ENCODE measurements at places on chromosomes 3 and 15.

GRCh38 chr15:55915221-55915620, 78.2 kb downstream of the NEDD4 start:
- DNase-seq, result peak; percentile 41

DNA sequence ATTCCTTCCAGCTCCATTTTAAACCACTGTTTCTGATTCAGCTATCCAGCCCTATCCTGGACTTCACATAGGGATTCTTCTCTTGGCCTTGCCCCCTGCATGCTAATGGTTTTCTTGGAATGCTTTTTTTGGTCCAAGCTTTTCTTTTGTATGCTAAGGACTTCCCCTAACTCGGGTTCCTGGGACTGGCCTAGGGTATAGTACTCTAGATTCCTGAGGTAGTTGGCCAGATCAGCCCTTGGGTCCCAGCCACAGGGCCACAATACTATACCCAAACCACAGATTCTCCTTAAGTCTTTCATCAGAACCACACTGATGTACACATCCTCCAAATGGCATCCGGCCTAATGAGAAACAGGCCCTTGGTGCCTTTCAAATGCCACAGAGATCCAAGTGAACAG, 2.8 kb downstream of the FYCO1 start:
- peak; percentile 42 for DNase-seq

DNA sequence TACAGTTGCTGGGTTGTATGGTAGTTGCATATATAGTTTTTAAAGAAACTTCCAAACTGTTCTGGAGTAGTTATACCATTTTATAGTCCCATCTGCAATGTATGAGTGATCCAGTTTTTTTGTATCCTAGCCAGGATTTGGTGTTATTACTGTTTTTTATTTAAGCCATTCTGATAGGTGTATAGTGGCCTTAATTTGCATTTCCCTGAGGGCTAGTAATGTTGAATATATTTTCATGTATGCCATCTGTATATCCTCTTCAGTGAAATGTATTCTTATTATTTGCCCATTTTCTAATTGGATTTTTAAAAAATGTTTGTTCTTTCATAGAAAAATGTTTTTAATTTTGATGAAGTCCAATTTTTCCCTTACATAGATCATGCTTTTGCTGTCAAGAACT, 29.2 kb downstream of the PXK start:
- no peak for DNase-seq

- DNase-seq, result peak; percentile 15
Observed at GRCh38 chr3:171458071-171458863, 1.9 kb downstream of the TNIK start.

GRCh38 chr3:42052132-42052483, 39.0 kb upstream of the TRAK1 start:
- no peak for DNase-seq

GRCh38 chr3:4583416-4583815, 90.3 kb downstream of the ITPR1 start:
- DNase-seq, result peak; percentile 58

- no peak for DNase-seq
Observed at GRCh38 chr3:77682162-77682561, 642.3 kb downstream of the ROBO2 start.

DNA sequence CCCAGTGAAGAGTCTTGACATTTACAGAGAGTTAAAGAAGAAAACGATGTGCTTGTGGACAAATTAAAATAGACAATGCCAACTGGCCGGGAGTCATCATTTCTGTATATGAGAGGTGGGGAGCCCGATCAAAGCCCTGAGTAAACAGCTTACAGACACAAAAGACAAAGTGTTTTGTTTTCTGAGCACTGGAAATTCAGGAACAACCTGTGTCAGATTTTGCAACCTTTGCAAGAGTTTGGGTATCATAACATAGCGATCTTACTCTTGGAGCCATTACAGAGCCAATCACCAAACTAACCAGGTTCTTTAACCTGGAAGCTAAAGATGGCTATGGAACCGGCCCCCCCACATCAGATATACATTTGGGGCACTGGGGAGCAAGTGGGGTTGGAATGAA, 101.9 kb upstream of the LRIG1 start:
- no peak for DNase-seq

DNA sequence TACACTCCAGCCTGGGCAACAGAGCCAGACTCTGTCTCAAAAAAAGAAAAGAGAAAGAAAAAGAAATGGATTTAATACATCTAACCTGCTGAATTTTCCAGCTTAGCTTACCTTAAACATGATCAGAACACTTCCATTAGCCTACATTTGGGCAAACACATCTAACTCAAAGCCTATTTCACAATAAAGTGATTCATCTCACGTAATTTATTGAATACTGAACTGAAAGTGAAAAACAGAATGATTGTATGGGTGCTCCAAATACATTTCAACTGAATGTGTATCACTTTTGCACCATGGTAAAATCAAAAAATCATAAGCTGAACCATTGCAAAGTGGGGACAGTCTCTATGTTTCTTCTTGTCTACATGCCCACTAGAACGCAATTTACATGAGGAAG, 9.0 kb downstream of the PIK3R4 start:
- peak; percentile 20 for DNase-seq

GRCh38 chr3:36677331-36678007, 86.9 kb downstream of the DCLK3 start:
- peak; percentile 51 for DNase-seq

GRCh38 chr3:46614431-46614830, 2.1 kb downstream of the FAM240A start:
- no peak for DNase-seq

DNA sequence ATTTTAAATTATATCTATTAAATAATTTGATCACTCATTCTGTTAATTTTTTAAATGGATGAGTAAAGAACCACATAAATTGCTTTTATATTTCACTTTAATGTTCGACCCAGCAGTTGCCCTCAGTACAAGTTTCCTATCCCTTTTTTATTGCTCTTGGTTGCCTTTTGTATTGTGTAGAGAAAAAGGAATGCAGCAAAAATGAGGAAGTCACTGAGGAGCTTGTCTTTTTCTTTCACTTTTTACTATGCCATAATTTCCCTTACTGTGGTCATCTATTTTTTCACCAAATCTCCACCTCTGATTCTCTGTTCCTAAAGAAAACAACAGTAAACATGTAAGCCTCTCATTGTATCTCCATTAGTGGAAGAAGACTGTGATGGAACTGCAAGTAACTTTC, 122.7 kb downstream of the B3GALNT1 start:
- no peak for DNase-seq

GRCh38 chr3:143769616-143770015, 78.7 kb downstream of the SLC9A9 start:
- DNase-seq, result peak; percentile 88

GRCh38 chr3:70880421-70880820, 568.0 kb upstream of the MDFIC2 start:
- no peak for DNase-seq

DNA sequence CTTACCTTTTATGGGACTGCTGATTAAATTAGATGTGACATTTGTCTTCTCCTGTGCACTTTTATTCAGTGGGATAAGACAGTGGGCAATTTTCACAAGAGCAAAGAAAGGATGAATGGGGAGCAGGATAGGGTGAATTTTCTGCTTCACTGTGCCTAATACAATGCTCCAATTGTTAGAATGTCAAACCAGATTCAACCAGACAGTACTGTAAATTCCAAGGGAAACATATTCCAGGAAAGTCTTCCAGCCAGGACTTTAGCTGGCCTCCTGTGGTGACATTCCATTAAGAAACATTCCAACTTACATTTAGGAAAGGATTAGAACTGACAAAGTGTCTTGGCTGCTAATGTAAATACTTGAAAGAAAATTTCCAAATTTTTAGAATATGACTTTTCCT, 100.1 kb upstream of the PROK2 start:
- no peak for DNase-seq

- no peak for DNase-seq
Observed at GRCh38 chr3:52322466-52322865, 6.3 kb downstream of the DNAH1 start.

DNA sequence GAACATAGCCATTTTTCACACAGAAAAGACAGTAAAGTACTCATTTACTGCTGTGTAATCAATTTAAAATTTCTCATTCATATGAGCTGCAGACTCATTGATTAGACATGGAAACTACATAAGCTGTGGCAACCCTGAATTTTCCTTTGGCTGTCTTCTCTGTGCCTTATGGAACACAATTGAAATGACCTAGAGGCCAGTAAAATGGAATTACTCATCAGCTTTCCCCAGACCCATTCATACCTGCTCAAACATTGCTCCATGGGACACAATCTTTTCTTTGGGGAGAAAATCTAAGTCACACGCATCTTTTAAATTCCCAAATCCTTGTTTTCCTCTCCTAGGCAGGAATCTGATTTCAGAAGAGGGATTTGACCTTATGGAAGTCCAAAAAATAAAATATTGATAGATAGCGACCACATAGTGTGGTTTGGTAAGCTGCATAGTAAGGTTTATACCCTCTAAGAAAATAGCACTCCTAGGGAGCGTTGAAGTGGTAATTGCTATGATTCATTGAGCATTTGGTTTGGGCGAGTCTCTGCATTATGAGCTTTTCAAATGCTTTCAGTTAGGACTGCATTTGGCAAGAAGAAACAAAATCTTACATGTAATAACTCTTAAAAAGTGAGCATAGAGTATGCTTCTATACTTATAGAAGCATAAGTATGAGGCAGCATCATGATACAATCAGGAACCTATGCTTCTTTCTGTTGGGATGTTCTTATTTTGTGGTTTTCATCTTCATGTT, 243.4 kb upstream of the GADL1 start:
- no peak for DNase-seq

- no peak for DNase-seq
Observed at GRCh38 chr3:46651084-46651483, 38.8 kb downstream of the FAM240A start.

GRCh38 chr3:178022599-178022998, 513.6 kb upstream of the KCNMB2 start:
- DNase-seq, result no peak

- no peak for DNase-seq
Observed at GRCh38 chr3:82581350-82581749, 819.9 kb upstream of the GBE1 start.

- DNase-seq, result no peak
Observed at GRCh38 chr15:27993996-27994780, 104.9 kb downstream of the OCA2 start.

GRCh38 chr3:195194559-195195206, 76.3 kb downstream of the XXYLT1 start:
- DNase-seq, result no peak

- no peak for DNase-seq
Observed at GRCh38 chr3:23244324-23245041, 41.4 kb downstream of the UBE2E2 start.

DNA sequence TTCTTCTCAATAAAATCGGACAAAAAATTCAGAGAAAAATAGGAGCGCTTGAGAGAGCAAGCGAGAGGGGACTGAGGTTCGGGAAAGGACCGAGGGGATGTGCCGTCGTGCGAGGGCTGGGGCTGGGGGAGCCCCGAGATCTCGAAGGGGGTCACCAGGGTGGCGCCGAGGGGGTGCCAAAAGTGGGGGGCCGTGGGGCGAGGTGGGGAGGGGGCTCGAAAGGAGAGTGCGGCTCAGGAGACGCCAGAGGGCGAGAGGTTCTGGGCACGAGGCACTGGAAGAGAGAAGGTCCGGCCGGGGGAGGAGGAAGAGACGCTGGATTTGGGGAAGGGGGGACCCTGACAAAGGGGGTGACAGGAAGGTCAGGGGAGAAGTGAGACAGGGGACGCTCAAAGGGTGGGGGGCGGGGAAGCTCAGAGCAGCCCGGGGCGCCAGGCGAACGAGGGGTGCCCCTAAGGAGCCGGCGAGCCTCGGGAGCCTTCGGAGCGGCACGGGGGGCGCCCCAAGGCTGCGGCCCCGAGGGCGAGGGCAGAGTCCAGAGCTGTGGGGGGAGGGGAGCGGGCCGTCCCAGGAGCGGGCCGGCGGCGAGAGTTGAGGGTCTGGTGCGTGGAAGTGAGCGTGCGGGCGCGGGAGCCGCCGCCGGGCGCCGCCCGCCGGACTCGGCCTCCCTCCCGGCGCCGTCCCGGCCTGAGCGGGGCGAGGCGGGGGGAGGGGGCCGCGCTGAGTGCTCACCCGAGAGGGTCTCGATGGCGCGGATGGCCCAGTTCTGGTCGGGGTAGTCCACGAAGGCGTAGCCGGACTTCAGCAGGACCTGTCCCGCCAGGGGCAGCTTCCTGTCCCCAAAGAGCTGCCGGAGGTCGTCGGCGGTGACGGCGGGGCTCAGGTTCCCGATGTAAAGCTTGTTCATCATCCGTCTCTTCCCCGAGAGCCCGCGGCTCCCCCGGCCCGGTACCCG, 514 bp downstream of the IGF2BP2 start:
- peak; percentile 35 for DNase-seq

- DNase-seq, result no peak
Observed at GRCh38 chr3:147554332-147554731, 145.2 kb downstream of the ZIC1 start.

DNA sequence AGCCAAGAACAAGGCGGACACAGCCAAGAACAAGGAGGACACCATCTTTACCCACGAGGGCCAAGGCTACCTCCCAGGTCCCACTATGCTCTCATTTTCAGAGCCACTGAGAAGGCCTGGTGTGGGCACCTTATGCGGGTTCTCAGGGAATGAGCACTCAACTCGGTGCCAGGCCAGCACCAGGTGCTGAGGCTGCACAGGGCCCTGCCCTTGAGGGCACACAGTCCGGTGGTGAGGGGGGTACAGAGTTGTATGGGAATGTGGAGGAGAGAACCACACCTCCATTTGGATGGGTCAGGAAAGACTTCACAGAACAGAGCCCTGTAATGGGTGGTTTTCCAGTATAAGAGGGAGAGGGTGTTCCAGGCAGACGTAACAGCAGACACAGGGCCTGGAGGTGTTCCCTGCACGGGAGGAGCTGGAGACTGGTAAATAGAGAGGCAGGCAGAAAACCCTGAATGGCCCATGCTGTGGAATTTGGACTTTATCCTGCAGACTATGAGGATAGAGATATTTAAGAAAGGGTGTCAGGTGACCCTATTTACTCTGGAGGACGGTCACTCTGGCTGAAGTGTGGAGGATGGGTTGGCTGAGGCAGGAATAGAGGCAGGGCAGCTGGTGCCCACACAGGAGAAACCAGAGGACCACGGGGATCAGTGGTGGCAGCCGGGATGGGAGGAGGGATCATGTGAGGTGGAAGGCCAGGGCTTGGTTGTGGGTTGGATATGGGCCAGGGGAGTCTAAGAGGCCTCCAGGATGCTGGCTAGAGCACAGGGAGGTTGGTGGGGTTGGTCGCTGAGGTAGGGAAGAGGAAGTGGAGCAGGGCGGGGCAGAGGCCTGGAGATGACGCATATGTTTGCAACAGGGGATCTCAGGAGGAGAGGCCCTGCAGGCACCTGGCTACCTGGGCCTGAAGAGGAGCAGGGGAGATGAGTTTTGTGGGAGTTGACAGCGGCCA, 34.6 kb downstream of the CRABP1 start:
- DNase-seq, result no peak

DNA sequence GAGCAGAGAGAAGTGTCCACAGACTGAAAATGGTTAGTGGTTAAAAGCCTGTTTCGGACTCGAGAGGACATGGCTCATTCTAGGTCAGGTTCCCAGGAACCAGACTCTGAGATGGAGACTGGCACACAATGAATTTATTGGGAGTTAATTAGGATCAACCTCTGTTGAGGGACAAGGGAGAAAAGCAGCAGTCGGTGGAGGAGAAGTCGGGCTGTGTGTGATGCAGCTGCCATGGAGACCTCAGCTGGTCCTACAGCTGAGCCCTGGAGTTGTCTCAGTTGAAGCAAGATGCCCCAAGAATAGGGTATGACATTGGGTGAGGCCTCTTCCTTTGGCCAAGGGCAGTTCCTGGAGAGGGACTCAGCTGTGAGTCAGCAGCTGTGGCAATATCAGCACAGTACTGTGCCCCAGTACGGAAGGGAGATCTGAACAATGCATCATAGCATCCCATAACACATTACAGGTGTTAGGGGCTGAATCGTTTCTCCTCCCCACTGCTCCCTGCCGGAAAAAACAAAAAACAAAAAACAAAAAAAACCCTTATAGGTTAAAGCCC, 105.4 kb downstream of the ABHD5 start:
- DNase-seq, result no peak

- no peak for DNase-seq
Observed at GRCh38 chr3:188196232-188196990, 42.5 kb downstream of the LPP start.

Data from cardiac fibroblast (primary cell).